ENCODE measurements at places on chromosomes 3 and 15.

GRCh38 chr15:60916679-60917460 lies 312.2 kb downstream of the RORA start:
- DNase-seq: peak; percentile 75

DNA sequence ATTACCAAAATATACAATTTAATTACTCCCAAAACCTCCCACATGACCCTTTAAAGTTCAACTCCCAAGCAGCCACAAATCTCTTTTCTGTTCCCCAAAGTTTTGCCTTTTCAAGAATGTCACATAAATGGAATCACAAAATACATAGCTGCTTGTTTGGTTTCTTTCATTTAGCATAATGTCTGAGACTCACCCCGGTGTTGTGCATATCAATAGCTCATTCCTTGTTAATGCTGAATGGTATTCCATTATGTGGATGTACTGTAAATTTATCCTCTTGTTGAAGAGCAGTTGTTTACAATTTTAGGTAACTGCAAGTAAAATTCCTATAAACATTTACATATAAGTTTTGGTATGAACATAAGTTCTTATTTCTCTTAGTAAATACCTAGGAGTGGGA lies 15.5 kb downstream of the NAA50 start:
- no peak for DNase-seq

DNA sequence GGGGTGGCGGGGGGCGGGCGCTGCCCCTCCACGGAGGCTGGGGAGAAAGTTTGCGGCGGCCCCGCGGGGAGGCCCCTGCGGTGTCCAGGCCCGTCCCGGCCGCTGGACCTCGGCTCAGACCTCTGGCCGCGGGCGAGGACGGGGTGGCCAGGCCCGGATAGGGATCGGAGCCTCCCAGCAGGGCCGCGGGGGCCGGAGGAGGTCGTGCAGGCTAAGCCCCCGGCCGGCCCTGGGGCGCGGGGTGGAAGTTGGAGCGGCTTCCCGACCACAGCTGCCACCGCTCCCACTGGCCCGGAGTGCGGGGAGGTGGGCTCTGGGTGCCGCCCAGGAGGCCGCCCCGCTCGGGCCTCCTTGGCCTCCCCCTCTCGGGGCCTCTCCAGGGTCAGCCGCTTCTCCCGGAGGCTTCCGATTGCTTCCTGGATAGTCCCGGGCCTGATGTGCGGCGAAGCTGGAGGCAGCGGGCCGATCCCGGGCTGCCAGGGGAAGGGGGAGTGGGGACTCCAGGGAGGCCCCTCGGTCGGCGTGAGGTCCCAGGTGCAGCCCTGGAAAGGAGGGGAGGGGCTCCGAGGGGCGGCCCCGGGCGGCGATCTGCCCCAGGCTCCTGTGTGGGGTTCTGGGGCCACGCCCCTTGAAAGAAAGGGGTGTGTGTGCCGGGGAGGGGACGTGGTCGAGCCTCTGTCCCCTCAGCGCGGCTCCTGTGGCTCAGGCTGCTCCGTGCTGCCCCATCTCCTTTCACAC lies 907 bp downstream of the PLXNA1 start:
- DNase-seq: peak; percentile 42

GRCh38 chr3:36741285-36741684 lies 23.1 kb downstream of the DCLK3 start:
- DNase-seq: no peak

DNA sequence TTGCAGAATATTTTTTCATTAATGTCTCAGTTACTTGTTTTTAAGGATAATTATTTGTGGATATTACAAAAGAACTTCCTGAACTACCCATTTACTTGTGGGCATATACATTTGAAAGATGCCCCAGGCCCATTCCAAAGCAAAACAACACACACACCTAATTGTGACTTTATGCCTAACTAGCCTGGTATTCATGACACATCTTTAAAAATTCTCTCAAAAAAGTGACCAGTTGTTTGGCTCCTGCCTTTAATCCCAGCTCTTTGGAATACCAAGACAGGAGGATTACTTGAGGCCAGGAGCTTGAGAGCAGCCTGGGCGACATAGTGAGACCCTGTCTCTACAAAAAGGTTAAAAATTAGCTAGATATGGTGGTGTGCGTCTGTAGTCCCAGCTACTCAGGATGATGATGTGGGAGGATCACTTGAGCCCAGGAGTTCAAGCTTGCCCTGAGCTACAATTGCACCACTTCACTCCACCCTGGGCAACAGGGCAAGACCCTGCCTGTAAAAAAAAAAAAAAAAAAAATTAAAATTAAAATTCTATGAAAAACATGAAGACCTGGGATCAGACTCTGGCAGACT lies 51.7 kb upstream of the SLC4A7 start:
- DNase-seq: no peak

DNA sequence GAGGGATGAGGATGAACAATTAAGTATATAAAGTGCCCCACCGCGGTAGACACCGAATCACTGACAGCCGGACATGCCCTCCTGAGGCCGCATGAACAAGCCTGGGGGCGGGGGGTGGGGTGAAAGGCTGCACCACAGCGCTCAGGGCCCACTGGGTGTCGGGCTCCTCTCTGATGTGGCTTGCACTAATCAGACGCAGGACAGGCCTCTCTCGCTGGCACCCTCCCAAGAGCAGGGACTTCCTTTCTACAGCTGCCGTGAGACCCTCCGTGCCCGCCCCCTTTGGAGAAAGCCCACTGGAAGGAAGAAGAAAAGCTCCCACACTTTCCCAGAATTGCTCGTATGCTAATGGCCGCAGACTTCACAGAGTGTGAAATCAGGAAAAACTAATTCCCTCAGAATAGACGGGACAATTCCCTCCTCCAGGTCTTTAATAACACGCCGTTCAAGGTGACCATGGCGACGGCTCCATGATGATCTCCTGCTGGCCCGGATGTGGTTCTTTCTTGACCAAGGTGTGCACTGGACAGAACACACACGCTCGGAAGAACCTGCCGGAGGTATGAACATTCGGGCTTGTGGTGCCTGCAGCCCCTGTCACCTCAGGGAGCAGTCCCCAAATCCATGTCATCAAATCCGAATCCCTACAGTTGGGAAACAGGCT lies 32.0 kb downstream of the IQSEC1 start:
- no peak for DNase-seq

- no peak for DNase-seq
These were observed 27.4 kb downstream of the PRTG start for GRCh38 chr15:55715355-55716076.

DNA sequence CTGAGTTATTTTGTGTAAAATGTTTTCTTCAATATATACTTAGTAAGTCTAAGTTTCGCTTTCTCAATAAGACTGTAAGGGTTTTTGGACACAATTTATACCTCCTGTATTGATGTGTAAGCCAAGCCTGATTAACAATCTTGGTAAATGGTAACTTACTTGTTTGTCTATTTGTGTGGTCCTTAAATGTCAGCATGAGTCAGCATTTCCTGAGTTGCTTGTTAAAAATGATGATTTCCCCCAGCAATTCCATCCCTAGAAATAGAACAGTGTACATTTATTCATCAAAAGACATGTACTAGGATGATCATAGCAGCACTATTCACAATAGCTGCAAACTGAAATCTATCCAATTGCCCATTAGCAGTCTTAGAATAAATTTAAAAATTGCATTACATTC lies 53.4 kb upstream of the LRIG1 start:
- DNase-seq: no peak

DNA sequence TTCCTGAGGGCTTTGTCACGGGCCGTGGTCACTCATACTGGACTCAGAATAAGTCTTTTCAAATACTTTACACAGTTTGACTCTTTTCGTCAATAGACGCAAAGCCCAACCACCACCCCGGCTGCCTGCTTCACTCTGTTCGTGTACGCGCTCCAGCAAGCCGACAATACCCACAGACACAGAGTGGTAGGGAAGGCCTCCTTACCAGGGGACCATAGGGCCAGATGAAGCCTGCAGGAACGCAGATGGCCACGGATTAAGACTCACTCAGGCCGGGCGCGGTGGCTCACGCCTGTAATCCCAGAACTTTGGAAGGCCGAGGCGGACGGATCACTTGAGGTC lies 29.7 kb downstream of the EFCAB12 start:
- no peak for DNase-seq

- peak; percentile 68 for DNase-seq
These were observed 86.7 kb upstream of the LIMD1 start for GRCh38 chr3:45507820-45508317.

DNA sequence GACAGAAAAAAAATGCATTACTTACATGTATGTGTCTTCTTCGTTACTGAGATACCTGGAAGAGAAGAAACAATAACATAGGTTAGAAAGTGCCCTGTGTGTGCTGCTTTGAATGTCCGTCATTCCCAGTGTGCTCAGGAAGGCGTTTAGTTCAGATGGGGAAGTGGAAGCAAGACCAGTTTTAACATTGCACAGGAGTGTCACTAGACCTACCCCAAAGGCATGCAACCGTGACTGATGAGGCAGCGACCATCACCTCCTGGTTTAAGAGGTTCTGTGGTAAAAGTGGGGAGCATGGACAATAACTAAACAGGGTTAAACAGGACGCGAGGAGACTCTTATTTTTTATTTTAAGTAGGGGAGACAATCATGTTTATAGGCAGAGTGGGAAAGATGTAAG lies 199.7 kb upstream of the ICE2 start:
- DNase-seq: no peak

GRCh38 chr15:64105113-64105704 lies 9.4 kb downstream of the SNX1 start:
- DNase-seq: no peak

- DNase-seq: peak; percentile 3
These were observed 17.1 kb upstream of the PRSS50 start for GRCh38 chr3:46734773-46735172.
